ENCODE measurements at places on chromosomes 2 and 18. TPM values are rescaled to one million over a fixed set of nuclear protein-coding genes. Genes with fewer than 3 reads are reported as not detected.

The KCNG3 gene
- not detected for polyA plus RNA-seq

The SPR gene
- 50.3 TPM for polyA plus RNA-seq

The CFC1B gene
- polyA plus RNA-seq, result not detected

- no peak for DNase-seq
These were observed 440.9 kb upstream of the UBE2E3 start for GRCh38 chr2:180539541-180539940.

- no peak for DNase-seq
These were observed 15.0 kb downstream of the FEZ2 start for GRCh38 chr2:36582951-36583350.

The LCT gene
- not detected for polyA plus RNA-seq

The ZRANB3 gene
- 0.88 TPM for polyA plus RNA-seq

- no peak for DNase-seq
These were observed 20.7 kb downstream of the B3GNT2 start for GRCh38 chr2:62216616-62217015.

GRCh38 chr2:42558827-42559226 is 9.6 kb upstream of the MTA3 start:
- DNase-seq, result no peak

DNA sequence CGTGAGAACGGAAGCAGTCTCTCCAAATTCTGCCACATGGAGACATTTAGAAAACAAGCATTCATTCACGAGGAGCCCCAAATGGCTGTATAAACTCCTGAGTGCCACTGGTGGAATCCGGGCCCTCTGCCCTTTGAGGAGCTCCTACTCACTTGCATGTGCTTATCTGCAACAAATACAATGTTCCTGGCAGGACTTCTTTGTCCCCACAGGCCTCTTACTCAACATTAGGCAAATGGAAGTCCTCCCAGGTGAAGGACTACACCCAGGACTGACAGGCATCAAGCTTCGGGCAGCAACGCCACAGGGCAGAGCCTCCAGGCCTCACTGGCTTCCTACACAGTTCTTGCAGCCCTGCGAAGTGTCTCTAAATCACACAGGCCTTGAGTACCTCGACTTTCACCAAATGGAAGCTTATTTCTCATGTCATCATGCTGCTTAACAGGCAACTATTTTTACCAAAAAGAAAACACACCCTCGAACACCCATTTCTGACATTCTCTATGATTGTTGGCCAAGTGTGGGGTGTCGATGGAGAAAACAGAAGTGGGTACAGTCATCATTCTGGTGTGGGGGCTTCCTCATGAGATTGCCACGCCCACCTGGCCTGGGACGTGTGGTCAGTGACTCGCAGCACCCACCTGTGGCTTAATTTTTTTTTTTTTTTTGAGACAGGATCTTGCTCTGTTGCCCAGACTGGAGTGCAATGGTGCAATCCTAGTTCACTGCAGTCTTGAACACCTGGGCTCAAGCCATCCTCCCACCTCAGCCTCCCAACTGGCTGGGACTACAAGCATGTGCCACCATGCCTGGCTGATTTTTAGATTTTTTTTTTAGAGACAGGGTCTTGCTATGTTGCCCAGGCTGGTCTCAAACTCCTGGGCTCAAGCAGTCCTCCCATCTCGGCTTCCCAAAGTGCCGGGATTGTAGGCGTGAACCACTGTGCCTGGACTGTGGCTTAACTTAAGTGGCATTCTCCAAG is 186.8 kb upstream of the GLI2 start:
- peak; percentile 52 for DNase-seq

DNA sequence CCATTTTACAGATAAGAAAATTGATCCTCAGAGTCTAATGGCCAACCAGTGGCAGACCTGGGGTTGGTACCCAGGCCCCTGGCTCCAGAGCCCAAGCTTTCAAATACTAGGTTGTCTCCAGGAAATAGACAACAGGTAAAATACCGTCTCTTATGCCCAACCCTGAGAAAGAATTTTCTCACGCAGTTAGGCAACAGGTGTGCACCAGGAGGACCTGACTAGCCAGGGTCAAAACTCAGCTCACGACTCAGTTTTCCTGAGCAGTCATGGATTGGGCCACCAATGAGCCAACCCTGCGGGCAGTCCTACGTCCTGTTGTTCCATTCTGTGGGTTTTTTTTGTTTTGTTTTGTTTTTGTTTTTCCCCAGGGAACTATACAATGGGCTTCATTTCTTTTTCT is 13.5 kb downstream of the TRIB2 start:
- DNase-seq, result no peak

The ITGA6 gene
- 14.8 TPM for polyA plus RNA-seq
